Frontal cortex (tissue), 4 donors: ENCODE measurements at places on chromosomes 13 and 19. TPM values are rescaled to one million over a fixed set of nuclear protein-coding genes. Genes with fewer than 3 reads are reported as not detected.

GRCh38 chr19:52584736-52585440, 14.8 kb downstream of the ZNF701 start:
- DNase-seq: no peak

DNA sequence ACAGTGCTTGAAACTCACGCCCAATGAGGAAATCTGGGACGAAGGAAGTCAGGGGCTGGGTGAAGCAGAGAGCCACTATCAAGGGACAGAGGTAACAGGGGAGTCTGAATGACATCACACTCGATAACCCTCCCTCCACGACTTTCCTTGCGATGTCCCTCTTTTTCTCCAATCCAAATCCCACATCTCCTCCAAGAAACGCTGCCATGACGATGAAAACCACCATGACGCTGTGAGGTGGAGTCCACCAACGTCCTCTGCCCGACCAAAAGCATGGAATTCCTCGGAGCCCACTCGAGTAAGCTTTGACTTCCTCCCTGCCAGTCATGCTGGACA, 967 bp downstream of the REXO1 start:
- no peak for DNase-seq

DNA sequence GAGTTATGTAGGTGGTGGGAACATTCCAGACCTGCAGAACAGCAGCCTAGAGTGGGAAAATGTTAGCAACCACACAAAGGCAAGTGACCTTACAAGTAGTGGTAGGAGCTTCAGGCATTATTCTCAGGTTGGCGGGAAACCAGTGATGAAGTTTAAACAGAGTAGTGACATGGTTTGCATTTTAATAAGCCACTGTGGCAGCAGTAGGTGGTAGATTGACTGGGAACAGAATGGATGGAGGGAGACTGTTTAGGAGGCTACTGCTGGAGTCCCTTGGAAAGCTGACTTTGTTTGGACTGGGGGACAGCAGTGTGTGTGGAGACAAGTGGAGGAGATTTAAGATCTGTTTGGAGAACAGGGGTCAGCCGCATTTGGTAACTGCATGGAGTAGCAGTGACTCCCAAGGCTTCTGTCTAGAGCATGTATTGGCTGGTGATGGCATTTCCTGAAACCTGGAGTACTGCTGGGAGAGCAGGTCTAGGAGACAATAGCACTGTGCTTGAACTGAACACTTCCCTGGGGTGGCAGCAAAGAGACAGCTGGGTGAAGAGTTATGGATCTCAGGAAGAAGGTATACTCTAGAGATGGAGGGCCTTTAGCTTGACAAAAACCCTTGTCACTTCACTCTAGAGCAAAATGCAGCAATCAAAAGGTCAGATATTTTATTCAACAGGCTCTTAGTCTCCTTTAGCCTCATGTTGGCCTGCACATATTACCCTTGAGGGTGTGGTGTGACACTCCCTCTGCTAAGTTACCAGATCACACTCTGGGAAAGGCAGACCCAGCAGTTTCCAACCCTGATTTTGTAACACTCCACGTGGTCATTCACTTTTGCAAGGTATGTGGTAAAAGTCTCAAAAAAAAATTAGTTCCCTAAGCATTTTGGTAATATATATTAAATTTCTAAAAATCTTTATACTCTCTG, 70.3 kb downstream of the DHRS12 start:
- DNase-seq: no peak

Gene MBD3L2
- total RNA-seq: not detected

Gene CLDN10
- total RNA-seq: 4.5 TPM

Gene ZNF813
- 8.6 TPM for total RNA-seq

Gene ANGPTL8
- not detected for total RNA-seq

Gene HIF3A
- total RNA-seq: 3.3 TPM
